ENCODE measurements at places on chromosomes 4 and X.

- no peak for DNase-seq
Observed at GRCh38 chr4:102430461-102430910, 70.7 kb upstream of the NFKB1 start.

GRCh38 chr4:61143461-61143860, 56.7 kb upstream of the ADGRL3 start:
- DNase-seq = no peak

- DNase-seq = no peak
Observed at GRCh38 chr4:99763635-99764101, 53.0 kb upstream of the DAPP1 start.

GRCh38 chr4:18938343-18939099, 917.0 kb upstream of the LCORL start:
- no peak for DNase-seq

- peak; percentile 27 for DNase-seq
Observed at GRCh38 chr4:146342600-146343192, 128.4 kb downstream of the REELD1 start.

DNA sequence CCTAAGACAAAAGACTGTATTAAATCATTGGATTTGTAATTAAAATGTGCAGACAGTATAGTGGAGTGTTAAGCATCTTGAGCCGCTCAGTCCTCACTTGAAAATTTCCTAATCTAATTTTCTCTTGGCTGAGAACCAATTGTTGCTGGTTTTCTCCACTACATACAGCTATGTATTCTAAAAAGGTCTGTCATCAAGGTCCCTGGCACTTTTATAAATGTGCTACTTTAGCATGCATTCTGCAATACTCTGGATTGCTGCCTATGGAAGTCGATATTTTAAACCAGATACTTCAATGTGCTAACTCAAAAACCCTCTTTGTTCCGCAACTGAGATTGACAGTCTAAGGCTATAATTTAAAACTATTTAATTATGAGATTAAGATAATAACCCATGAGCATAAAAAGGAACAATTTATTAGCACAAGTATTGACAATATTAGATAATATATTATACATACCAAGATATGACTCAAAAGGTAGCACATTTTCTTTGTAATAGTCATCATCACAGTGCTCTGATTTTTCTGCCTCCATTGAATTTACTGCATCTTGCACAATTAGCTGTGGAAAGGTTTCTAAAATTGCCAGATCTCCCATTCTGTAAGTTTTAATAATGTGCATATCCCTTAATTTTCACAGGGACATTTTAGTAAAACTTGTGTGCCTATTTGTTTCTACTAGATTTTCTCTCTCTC, 815.1 kb downstream of the ADGRL3 start:
- DNase-seq = no peak

GRCh38 chr4:145868637-145869409, 69.8 kb downstream of the ZNF827 start:
- no peak for DNase-seq

GRCh38 chrX:25599061-25599460, 539.1 kb upstream of the MAGEB18 start:
- no peak for DNase-seq

DNA sequence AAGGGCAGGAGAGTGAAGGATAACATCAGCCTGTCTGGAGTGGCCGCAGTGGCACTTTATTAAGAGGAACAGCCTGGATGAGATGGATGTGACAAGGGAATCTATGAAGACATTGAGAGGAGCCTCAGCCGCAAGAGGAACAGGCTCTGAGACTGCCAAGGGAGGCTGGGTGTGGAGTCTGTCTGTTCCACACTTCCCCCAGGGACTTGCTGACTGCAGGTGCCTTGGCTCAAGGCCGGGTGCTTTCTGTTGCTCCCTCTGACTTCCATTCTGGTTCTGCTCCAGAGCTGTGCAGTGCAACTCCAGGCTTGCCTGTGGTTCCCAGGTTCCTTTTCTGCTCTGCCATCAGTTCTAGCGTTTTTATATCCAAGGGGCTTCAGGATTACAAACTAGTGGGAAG, 54.6 kb downstream of the FRMPD3 start:
- no peak for DNase-seq

- no peak for DNase-seq
Observed at GRCh38 chr4:17251101-17251500, 260.8 kb downstream of the QDPR start.

- DNase-seq = no peak
Observed at GRCh38 chrX:8027827-8028226, 100.6 kb upstream of the PNPLA4 start.

DNA sequence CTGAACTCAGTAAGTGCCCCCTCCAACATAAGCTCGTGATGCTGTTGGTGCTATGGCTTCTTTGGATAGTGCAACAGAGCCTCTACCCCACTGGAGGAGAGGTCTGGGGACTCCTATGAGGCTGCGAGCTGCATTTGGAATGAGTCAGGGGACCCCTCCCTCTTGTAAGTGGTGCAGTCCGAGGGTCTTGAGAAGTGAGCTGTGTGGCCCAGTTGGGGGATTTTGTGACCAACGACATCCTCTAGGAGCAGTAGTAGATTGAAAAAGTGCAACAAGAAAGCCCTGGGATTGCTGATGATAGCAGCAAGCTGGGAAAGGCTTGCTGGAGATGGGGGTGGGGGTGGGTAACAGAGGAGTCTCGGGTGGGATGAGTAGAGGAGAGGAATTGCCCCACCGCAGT, 3.1 kb downstream of the FRMPD3 start:
- no peak for DNase-seq

GRCh38 chr4:113349430-113349829, 300.0 kb downstream of the ANK2 start:
- DNase-seq = no peak

DNA sequence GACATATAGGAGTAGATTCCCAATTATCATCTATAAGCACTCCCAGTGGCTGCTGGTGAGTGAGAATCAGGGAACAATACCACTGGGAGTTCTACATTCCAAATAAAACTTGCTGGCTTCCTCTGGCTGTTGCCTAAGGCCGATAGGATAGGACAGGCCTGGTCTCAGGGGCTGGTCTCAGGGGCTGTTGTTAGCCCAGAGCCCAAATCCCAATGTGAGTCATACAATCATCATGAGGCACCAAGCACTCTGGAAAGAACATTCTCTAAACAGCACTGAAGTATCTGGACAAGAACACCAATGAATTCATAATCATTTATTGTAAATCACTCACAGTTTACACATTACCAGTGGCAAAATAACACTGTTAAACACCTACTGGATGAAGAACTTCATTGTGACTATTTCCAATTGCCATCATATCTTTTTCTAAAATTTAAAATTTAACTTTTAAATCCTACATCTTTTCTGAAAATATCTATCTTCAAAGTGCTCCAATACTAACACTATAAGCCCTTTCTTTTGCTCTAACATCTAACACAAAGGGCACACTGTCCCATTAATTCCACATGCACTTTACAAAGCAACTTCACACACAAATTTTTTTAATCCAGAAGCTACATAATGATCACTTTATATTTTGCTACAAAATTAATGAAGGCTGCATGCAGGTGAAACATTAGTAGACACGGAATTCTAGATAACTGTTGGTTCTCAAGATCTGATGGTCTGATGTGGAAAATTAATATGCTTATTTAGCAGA, 67.6 kb upstream of the TMEM150C start:
- DNase-seq = no peak

All from central memory CD4-positive, alpha-beta T cell (primary cell).